Esophagus mucosa (tissue), 1 donor: ENCODE measurements at places on chromosomes 12 and 14. TPM values are rescaled to one million over a fixed set of nuclear protein-coding genes. Genes with fewer than 3 reads are reported as not detected.
A peak's percentile ranks its signal among the peaks of the same experiment; 100 is the strongest.

Gene SLC38A6
- total RNA-seq: 3.4 TPM

Gene TMEM132D
- not detected for total RNA-seq

Gene SLCO1B1
- 0.08 TPM for total RNA-seq

Gene SIVA1
- 51.6 TPM for total RNA-seq

Gene ZNF385A
- total RNA-seq: 52.2 TPM

- no peak for ATAC-seq
Measured at GRCh38 chr12:84825149-84825548, 87.5 kb downstream of the SLC6A15 start.

GRCh38 chr14:39383026-39383660 is 49.1 kb downstream of the FBXO33 start:
- no peak for ATAC-seq

DNA sequence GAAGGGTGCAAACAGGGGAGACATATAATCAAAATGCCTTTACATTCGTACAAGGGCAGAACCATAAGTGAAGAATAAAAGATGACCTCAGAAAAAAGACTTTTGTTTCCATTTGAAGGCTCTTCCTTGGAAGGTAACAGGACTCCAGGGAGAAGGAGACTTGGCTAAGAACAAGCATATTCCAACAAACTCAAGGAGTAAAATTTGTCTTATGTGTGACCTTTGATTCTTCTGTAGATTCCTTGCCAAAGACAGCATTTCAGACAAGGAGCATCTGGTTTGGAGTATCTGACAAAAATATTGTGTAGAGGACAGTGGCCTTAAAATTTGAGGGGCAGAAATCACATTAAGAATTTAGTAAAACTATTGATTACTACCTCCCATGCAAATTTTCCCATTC is 991.9 kb downstream of the FLRT2 start:
- no peak for ATAC-seq

GRCh38 chr12:96502477-96502876 is 13.1 kb downstream of the CFAP54 start:
- no peak for ATAC-seq

DNA sequence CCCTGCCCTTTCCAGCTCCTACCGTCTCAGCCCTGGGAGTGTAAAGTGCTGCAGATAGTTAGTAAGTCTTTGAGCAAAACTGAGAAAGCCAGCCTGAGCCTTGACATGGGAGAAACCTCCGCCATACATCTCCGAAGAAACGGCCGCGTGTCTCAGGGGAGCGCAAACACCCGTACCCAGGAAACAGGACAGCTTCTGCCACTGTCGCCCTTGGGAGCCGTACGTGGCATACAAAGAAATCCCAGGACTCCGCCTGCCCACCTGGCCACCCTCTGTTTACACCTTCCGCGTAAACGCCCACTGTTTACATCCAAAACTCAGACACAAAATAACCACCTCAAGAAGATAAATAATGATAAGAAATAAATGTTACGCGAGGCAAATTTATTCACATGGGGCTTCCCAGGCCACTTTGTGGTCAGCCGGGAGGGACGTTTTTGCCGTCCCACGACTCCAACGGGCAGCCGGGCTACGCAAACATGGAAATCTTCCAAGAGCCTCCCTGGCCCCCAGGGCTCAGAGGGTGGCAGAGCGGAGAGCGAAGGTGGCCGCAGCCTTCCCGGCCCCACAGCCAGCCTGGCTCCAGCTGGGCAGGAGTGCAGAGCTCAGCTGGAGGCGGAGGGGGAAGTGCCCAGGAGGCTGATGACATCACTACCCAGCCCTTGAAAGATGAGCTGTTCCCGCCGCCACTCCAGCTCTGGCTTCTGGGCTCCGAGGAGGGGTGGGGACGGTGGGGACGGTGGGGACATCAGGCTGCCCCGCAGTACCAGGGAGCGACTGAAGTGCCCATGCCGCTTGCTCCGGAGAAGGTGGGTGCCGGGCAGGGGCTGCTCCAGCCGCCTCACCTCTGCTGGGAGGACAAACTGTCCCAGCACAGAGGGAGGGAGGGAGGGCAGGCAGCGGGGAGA is at the start of gene BDKRB2:
BDKRB2 (plus strand) TSS at position 689 of the 908 bp plus-strand sequence. CDS start 32,269 bp downstream, outside the sequence.
- peak; percentile 81 for ATAC-seq

GRCh38 chr14:49940808-49941421 is 48.0 kb downstream of the ARF6 start:
- peak; percentile 52 for ATAC-seq

GRCh38 chr14:61188196-61188595 is 92.9 kb downstream of the TMEM30B start:
- ATAC-seq: peak; percentile 22

DNA sequence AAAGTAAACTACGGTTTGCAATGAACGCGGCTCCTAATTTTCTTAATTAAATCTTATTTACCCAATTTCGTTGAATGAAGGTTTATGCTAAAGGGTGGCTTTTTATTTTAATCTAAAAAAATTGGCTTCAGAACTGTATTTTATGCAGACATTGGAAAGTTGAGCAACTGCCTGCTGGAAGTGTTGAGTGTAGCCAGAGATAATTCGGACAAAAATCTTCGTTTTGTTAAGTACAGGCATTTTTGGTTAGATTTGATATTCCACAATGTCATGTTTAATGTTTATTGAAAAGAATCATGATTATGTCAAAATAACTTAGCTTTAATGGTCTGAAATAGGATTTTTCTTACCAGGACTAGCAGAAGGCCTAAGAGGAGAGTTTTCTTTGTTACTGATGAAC is 875 bp downstream of the IRAK3 start:
- ATAC-seq: no peak

DNA sequence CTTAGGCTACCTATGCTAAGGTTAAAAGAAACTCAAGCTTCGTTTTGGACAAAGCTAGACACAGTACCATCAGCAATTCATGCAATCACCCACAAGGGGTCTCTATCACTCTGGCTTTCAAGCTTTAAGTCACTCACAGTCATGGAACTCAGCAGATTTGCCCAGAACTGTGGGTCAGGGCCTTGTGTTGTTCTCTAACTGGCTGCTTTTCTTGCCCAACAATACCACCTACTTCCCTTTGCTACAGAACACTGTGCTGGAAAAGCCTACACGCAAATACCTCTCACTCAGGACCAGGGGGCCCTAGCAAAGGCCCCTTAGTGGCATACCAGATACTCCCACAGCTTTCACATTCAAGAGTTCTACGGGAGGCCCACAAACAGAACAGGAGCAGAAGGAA is 9.1 kb downstream of the NEMP1 start:
- peak; percentile 95 for ATAC-seq

DNA sequence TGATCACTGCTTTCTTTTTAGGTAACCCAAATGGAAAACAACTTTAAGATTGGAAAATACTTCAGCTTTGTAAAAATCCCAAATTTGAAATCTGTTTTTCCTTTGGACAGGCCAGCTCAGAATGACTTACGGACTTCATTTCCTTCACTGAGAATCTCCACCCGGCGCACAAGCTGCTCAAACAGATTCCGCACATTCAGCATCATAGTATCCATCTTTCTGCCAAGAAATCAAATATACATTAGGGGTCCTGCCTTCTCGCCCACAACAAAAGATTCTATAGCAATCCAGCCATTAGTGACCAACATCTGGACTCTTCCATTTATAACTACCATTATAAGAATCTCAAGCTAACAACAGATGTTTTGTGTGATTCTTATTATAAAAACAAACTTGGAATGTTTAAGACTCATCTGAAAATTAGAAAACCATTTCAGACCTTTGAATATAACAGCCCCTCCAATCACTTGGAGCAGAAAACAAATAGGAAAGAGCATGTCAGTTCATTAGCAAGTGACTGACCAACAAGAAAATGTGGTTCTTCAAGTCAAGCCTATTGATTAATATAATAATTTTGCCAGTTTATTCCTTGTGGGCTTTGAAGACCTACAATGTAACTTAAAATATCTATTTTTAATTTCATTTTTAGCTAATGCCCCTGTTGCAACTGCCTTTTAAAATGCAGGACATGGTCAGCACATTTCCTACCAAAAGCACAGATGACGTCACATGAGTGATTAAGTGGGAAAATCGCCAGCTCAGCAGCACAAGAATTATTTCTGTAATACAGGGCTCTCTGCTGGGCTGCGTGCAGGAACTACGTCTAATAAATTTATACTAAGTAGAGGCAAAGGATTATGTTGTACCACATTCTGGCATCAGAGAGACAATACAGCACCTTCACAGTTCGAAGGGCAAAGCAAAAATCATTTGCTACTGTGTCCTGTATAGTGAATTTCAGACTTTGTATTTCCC is 8.5 kb downstream of the RACGAP1 start:
- peak; percentile 44 for ATAC-seq

GRCh38 chr12:88896958-88897357 is 316.7 kb upstream of the KITLG start:
- no peak for ATAC-seq

DNA sequence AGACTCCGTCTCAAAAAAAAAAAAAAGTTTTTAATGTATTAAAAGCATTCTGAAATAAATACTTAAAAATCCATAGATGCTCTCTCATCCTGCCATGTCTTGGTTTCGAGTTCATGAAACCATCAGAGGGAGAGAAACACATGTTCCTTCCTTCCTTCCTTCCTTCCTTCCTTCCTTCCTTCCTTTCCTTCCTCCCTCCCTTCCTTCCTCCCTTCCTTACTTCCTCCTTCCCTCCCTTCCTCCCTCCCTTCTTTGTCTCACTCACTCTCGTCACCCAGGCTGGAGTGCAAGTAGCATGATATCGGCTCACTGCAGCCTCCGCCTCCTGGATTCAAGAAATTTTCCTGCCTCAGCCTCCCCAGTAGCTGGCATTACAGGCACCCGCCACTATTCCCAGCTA is 60.4 kb upstream of the DUSP6 start:
- no peak for ATAC-seq

DNA sequence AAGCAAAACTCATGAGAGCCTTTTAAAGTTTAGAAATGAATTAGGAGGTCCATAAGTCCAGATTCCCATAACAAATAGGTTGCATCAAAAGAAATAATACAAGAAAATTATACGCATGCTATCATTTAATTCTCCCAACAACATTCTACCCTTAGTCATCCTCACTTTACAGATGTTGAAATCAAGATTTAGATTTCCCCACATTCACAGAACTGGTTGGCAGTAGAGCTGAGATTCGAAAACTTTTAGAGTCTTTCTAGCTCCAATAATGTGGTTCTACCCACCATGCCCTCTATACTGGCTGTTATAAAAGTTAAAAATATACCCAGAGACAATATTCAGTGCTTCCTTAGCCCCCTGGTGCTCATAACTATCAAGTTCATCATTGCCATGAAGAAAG is 56.6 kb upstream of the METAP2 start:
- ATAC-seq: no peak
